ENCODE measurements at places on chromosomes 1 and 21. TPM values are rescaled to one million over a fixed set of nuclear protein-coding genes. Genes with fewer than 3 reads are reported as not detected.
A peak's percentile ranks its signal among the peaks of the same experiment; 100 is the strongest.

Gene AMY1A
- not detected for total RNA-seq

- no peak overlapping the region for H3K27ac ChIP-seq
- no peak overlapping the region for H3K4me3 ChIP-seq
- no peak for DNase-seq
- no peaks in the 10 kb centered on the region for H3K36me3 ChIP-seq
Measured at GRCh38 chr1:202015662-202015937, 5.2 kb downstream of the ELF3 start.

DNA sequence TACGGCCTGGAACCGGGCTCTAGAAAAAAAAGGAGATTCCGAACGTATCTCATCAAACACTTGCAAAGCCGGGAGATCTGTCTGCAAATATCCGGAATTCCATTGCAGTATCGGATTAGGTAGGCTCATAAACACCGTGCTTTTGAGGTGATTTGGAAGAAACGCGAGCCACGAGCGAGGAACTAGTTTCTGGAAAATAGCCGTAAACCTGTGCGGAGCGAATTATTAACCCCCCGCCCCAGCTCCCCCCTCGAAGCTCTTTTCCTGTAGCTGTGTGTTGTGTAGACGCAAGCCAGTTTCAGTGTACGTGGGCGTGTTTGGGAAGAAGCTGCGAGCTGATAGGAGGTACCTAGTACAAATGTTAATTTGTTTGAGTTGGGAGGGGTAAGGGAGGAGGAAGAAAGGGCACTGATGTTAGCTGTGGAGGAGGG, 1.1 kb downstream of the RALGPS2 start:
- peak overlapping the region; percentile 86 for H3K4me3 ChIP-seq
- H3K36me3 ChIP-seq = no peaks in the 10 kb centered on the region
- peak; percentile 87 for DNase-seq
- peaks cover 9% of the 10 kb centered on the region for H3K4me1 ChIP-seq
- peak overlapping the region; percentile 72 for H3K27ac ChIP-seq

Gene HS2ST1
- 15.8 TPM for total RNA-seq

Gene HCN3
- 3.2 TPM for total RNA-seq

DNA sequence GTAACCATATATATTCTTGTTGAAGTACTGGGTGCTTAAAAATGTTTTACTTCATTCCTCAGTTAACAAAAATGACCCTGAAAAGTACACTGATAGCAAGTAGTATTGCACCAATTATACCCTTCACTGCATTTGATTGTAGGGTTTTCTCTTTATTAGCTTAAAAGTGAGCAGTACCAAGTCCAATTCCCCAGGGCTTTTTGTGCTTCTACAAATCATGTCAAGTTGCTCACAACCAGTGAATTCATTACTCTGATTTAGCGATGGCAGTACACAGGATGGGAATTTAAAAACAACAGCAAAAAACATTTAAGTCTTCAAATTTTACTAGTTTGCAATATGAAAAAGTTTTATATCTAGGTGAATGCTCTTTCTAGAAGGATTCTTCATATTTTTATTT, 436.4 kb downstream of the PTBP2 start:
- no peak for DNase-seq
- no peak overlapping the region for H3K4me3 ChIP-seq
- H3K36me3 ChIP-seq = no peaks in the 10 kb centered on the region
- H3K4me1 ChIP-seq = no peaks in the 10 kb centered on the region
- no peaks in the 10 kb centered on the region for H3K27me3 ChIP-seq
- H3K27ac ChIP-seq = no peak overlapping the region

DNA sequence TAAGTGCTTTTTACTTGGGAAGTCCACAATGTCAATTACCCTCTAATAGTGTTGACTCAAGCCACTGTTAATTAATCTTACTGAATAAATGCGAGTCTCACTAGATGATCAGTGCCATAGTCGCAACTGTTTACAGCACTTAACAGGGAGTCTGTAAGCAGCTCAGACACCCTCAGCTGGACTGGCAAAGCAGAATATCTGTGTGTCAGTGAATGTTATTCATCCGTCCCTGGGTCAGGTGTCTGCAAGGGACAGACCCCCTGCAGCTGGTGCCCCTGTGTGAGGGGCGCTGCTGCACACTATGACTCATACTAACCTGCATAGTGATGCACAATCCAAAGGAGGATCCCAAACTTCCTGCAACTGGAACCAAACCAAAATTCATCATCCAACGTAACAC, 306.5 kb downstream of the HHIPL2 start:
- H3K27ac ChIP-seq = no peak overlapping the region
- H3K36me3 ChIP-seq = no peaks in the 10 kb centered on the region
- no peak for DNase-seq
- H3K4me1 ChIP-seq = no peaks in the 10 kb centered on the region
- no peaks in the 10 kb centered on the region for H3K27me3 ChIP-seq
- H3K4me3 ChIP-seq = no peak overlapping the region

DNA sequence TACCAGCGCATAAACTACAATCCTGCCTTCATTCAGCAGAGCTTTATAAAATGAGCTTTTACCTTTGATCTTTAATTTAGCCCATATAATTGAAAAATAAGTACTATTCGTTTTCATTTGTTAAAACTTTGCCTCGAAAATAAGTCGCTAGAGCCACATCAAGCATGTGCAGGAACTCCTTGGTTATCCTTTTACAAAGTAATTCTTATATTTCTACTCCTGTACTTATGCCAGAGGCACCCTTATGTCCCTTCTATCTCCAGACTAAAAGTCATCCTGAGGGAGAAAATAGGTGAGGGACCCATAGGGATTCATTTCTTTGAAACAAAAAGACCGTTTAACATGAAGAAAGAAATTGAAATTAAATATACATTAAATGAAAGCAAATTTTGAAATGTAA, 278.2 kb upstream of the C1orf105 start:
- no peak overlapping the region for H3K4me3 ChIP-seq
- H3K36me3 ChIP-seq = peaks cover 2% of the 10 kb centered on the region
- no peaks in the 10 kb centered on the region for H3K27me3 ChIP-seq
- H3K4me1 ChIP-seq = peaks cover 10% of the 10 kb centered on the region
- H3K27ac ChIP-seq = no peak overlapping the region
- no peak for DNase-seq

DNA sequence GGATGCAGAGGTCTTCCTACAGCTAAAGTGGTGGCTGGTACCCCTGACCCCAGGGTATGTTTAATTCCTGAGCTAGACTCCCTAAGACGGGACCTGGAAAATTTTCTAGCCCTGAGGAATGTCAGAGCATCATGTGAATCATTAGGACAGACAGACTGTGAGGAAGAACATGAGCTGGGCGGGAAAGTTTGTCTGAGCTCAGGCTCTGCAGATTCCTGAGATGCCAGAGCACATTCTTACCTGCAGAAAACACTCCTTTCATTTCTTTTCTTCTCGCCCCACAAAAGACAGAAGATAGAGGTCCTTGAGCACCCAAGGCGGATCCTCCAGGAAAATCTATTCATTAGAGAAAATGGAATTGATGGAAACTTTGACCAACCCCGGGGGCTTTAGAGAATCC, 6.5 kb downstream of the CAPN2 start:
- no peak overlapping the region for H3K4me3 ChIP-seq
- H3K4me1 ChIP-seq = peaks cover 75% of the 10 kb centered on the region

GRCh38 chr1:147292012-147292411, 49.5 kb downstream of the CHD1L start:
- H3K27ac ChIP-seq = peak overlapping the region; percentile 54
- no peaks in the 10 kb centered on the region for H3K27me3 ChIP-seq
- peaks cover 94% of the 10 kb centered on the region for H3K36me3 ChIP-seq
- no peak overlapping the region for H3K4me3 ChIP-seq
- peaks cover 13% of the 10 kb centered on the region for H3K4me1 ChIP-seq

DNA sequence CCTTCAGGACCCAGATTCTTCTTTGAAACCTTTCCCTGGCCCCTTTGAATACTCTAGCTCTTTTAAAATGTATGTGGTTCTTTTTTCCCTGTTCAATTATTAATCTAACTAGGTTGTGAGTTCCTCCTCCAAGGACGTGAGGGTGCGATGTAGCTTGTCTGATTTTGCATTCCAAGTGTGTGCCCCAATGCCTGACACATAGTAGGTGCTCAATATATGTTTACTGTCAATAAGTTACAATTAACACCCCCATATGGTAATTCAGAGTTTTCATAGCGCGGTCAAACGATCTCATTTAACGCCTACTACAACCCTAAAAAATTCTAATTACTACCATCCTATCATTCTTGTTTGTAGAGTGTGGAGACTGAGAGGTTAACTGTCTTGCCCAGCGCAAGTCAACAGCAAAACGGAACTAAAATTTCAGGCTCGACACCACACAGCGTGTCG, 482 bp upstream of the MTR start:
- H3K36me3 ChIP-seq = peaks cover 10% of the 10 kb centered on the region
- peak overlapping the region; percentile 94 for H3K27ac ChIP-seq
- no peak for DNase-seq
- H3K4me3 ChIP-seq = peak overlapping the region; percentile 92
- peaks cover 10% of the 10 kb centered on the region for H3K27me3 ChIP-seq
- peaks cover 23% of the 10 kb centered on the region for H3K4me1 ChIP-seq

Gene S100A5
- total RNA-seq = 2.6 TPM

Gene EPS8L3
- total RNA-seq = not detected

Gene NPPB
- not detected for total RNA-seq

GRCh38 chr1:224435318-224435763, 744 bp upstream of the WDR26 start:
- no peak for DNase-seq
- peaks cover 43% of the 10 kb centered on the region for H3K4me1 ChIP-seq
- peaks cover 35% of the 10 kb centered on the region for H3K36me3 ChIP-seq
- no peaks in the 10 kb centered on the region for H3K27me3 ChIP-seq

Gene BCAR3
- 0.61 TPM for total RNA-seq

- no peaks in the 10 kb centered on the region for H3K36me3 ChIP-seq
- H3K27me3 ChIP-seq = peaks cover 2% of the 10 kb centered on the region
- no peak overlapping the region for H3K27ac ChIP-seq
- DNase-seq = no peak
- no peak overlapping the region for H3K4me3 ChIP-seq
Measured at GRCh38 chr1:232568906-232569553, 60.9 kb downstream of the SIPA1L2 start.

DNA sequence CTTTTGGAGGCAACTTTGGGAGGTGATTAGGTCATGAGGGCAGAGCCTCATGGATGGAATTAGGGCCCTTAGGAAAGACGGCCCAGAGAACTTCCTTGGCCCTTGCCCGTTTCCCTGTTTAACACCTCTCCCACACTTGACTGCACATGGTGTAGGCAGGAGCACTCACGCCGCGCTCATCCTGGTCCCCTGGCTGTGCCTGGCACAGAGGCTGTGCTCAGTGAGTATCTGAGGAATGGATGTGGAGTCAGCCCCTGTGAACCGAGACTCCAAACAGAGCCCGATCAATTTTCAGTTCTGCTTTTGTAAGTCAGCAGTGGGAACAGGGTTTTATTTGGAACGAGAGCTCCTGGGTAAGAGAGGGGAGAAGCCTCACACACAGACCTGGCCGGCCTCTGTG, 29.8 kb upstream of the ETV3 start:
- DNase-seq = no peak
- peaks cover 39% of the 10 kb centered on the region for H3K27me3 ChIP-seq
- H3K27ac ChIP-seq = no peak overlapping the region

DNA sequence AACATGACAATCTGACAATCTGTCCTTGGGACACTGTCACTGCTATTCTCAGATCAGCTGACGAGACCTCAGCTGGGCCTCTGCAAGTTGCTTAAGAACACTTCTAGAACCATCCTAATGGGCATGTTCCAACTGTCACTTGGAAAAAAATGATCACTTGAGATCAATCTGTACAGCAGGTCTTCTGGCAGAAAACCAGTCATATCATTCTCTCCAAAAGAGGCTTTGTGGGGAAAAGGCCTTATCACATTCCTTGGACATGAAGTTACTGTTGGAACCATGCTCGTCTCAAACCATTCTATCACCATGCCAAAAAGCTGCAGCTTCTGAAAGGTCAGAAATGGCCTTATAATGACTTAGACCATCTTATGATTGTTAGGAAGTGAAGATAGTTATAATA, 744.2 kb downstream of the USP25 start:
- no peaks in the 10 kb centered on the region for H3K36me3 ChIP-seq
- H3K4me1 ChIP-seq = no peaks in the 10 kb centered on the region
- no peak for DNase-seq
- no peak overlapping the region for H3K27ac ChIP-seq

DNA sequence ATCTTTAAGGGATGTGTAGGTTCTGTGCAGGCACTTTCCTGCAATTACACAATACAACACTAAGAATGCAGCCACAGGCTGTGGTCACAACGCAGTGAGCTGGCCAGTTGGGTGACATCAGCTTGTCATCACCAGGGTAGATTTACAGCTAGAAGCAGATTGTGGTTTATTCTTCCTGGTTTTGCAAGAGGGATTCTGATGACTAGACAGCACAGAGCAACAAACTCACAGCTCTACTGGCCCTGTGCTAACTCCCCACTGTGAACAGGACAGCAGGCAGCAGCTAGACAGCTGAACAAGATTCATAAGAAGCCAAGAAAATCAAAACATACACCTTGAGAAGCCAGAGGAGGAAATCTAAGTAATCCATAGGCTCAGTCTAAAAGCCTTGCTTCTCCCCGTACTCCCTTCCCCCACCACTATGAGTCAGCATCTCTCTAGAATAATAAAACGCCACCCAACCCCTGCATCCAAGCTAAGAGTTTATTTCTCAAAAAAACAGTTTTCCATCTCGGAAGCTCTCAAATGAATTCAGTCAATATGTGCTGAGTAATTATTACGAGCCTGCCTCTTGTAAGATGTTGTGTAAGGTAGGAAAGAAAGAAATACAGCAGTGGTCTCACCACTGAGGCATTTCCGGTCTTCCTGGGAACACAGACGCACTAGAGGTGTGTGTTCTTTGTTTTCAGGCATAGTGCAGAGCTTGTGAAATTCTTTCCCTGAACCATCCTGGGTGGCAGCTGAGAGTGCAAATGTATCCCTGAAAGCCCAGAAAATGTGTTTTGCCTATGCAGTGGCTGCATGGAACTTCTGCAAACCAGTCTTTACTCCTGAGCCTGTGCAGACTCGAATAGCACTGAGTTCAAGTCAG, 162.8 kb downstream of the NTPCR start:
- peak; percentile 84 for DNase-seq
- H3K27me3 ChIP-seq = no peaks in the 10 kb centered on the region
- peak overlapping the region; percentile 57 for H3K4me3 ChIP-seq
- peaks cover 19% of the 10 kb centered on the region for H3K36me3 ChIP-seq
- peaks cover 33% of the 10 kb centered on the region for H3K4me1 ChIP-seq

DNA sequence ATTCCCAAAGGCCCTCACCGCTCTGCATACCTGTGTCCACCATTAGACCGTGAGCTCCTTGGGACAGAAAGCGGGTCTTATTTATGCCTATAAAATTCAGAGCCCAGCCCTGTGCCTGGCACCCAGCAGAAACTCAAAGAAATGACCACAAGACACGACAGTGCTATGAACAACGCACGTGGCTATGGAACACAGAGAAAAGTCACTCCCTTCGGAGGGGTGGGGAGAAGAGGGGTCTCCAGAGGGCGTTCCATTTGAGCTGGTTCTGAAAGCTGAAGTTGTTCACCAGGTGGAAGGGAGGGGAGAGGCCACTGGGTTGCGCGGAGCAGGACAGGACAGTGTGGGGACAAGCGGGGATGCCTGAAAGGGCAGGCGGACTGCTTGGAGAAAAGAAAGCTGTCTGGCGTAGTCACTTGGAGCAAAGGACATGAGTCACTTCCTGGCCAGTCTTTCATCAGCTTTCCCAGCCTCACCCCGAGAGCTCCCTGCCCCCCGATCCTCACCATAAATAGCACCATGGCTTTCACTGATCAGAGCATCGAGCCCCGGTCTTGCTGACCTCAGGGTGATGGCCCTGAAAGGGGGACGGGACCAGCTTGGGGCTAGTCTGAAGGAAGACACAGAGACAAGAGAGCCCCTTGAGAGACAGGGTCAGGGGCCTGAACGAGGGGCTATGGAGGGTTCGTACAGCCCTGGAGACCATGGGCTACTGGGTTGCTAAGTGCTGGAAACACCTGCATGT, 28.5 kb downstream of the ECE1 start:
- peaks cover 50% of the 10 kb centered on the region for H3K36me3 ChIP-seq
- peak; percentile 63 for DNase-seq
- peak overlapping the region; percentile 23 for H3K4me3 ChIP-seq
